Naive B cell (primary cell): ENCODE measurements at places on chromosomes 13 and 19. TPM values are rescaled to one million over a fixed set of nuclear protein-coding genes. Genes with fewer than 3 reads are reported as not detected.

DNA sequence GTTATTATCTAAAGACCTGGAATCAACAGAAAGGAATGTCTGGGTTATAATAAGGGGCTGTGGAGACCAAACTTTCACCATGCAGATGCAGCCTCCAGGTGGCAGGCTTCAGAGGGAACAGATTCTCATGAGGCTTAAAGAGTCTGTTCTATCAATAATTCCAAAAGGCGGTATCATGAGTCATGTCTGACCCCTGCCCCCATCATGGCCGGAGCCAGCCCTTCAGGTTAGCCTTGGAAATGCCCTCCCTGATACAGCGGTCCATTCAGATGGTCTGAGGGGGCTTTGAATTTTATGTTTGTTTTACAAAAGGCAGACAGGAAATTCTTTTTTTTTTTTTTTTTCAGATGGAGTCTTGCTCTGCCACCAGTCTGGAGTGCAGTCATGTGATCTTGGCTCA, 21.7 kb upstream of the LAMP1 start:
- DNase-seq: no peak

The CLEC17A gene
- polyA plus RNA-seq: 98.8 TPM

DNA sequence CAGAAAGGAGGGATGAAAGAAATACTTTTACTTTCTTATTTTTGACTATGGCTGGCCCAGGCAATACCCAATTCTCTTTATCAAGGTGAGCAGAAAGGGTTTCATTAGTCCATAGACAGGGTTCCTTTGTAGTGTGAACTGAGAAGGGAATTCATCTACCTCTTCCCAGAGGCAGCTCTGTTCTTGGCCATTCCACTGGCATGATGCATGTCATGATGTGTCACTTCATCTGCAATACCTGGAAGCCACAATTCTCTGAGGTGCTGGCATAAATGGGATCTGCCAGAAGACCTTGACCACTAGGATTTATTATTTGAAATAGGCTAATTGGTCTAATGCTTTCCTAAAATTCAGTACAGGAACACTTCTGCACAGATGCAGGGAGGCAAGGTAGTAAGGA, 542.8 kb downstream of the RFC3 start:
- DNase-seq: no peak

DNA sequence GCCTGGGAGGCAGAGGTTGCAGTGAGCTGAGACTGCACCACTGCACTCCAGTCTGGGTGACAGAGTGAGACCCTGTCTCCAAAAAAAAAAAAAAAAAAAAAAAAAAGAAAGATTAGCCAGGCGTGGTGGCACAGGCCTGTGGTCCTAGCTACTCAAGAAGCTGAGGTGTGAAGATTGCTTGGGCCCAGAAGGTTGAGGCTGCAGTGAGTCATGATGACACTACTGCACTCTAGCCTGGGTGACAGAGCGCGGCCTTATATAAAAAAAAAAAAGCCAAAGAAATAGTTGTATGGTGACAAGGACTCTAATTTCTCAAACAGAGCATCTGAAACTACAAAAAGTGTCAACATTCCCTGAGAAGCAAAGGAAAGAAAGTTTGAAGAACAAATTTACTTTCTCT, 3.4 kb downstream of the PBX4 start:
- DNase-seq: no peak

DNA sequence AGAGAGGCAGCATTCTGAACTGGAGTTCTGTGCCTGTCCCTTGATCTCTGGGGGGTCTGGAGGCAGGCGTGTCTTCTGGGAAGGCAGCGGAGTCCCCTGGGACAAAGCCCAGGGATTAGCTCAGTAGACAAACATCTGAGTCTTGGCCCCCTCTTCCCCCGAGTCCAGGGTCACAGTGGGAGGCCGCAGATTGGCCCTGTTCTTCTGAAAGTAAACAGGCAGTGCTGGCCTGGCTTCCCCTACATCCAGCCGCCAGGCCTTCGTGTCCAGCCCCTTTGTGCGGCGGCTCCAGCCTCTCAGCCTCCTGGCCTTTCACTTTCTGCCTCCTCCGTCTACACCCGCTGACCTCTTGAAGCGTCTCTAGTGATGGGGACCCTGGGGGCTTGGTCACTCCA, 989 bp downstream of the NFILZ start:
- no peak for DNase-seq
